Activated B cell treated with CpG ODN at 0.5 μM for 24 hours (primary cell): ENCODE measurements at places on chromosomes 2 and 18. TPM values are rescaled to one million over a fixed set of nuclear protein-coding genes. Genes with fewer than 3 reads are reported as not detected.

- H3K27ac ChIP-seq, result no peak overlapping the region
- DNase-seq, result no peak
- H3K4me1 ChIP-seq, result peaks cover 41% of the 10 kb centered on the region
- no peak overlapping the region for H3K4me3 ChIP-seq
- no peaks in the 10 kb centered on the region for H3K27me3 ChIP-seq
- H3K36me3 ChIP-seq, result no peaks in the 10 kb centered on the region
These were observed 124.9 kb downstream of the PLB1 start for GRCh38 chr2:28620801-28621171.

GRCh38 chr18:48675352-48675761 is 136.5 kb downstream of the CTIF start:
- no peak overlapping the region for H3K4me3 ChIP-seq
- H3K27me3 ChIP-seq, result no peaks in the 10 kb centered on the region
- H3K36me3 ChIP-seq, result peaks cover 11% of the 10 kb centered on the region

GRCh38 chr18:3791238-3791637 is 341.3 kb downstream of the TGIF1 start:
- no peak for DNase-seq
- H3K4me3 ChIP-seq, result no peak overlapping the region
- no peak overlapping the region for H3K27ac ChIP-seq
- no peaks in the 10 kb centered on the region for H3K4me1 ChIP-seq

DNA sequence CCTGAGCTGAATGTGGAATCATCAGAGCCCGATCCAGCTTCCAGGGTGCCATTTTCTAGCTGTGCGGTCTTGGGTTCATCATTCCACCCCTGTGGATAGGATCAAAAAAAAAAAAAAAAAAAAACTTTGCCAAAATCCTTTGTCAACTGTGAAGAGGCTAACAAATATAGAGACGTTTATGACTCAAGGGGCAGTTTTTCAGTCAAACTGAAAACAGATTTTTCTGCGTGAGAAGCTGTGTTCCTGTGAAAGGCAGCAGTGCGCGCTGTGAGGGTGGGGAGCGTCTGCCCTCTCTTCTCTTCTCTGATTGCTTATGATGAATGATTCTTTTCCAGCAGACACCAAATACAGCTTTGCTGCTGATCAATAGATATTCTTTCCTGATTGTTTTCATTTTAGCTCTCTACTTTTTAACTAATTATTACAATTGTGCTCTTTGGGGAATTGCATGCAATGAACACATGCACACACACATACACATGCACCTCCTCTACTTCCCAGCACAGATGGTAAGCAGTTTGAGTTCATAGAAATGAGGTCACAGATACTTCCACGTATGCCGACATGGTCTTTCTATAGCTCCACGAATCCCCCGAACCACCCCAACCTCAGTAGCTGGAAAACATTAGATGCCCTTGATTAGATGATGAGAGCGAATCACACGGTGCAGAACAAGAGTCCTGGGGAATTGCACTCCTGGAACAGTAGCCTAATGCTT is 175.4 kb downstream of the NRP2 start:
- H3K36me3 ChIP-seq, result no peaks in the 10 kb centered on the region
- no peak for DNase-seq
- H3K27ac ChIP-seq, result no peak overlapping the region
- no peak overlapping the region for H3K4me3 ChIP-seq
- peaks cover 4% of the 10 kb centered on the region for H3K4me1 ChIP-seq

- H3K27me3 ChIP-seq, result peaks cover 4% of the 10 kb centered on the region
- H3K4me1 ChIP-seq, result no peaks in the 10 kb centered on the region
- H3K27ac ChIP-seq, result no peak overlapping the region
- no peak overlapping the region for H3K4me3 ChIP-seq
These were observed 154.3 kb upstream of the FN1 start for GRCh38 chr2:215590010-215590745.

GRCh38 chr2:121659933-121660332 is 10.7 kb upstream of the CLASP1 start:
- no peaks in the 10 kb centered on the region for H3K27me3 ChIP-seq
- peaks cover 9% of the 10 kb centered on the region for H3K36me3 ChIP-seq
- DNase-seq, result no peak
- H3K27ac ChIP-seq, result no peak overlapping the region

SOCS6 gene
- total RNA-seq, result 1.1 and 1.6 TPM in 2 replicates

LIMS3 gene
- total RNA-seq, result 0.24 TPM in 1 of 2 replicates, not detected in the other

GRCh38 chr18:55306359-55307024 is 281.5 kb downstream of the TCF4 start:
- H3K27ac ChIP-seq, result peak overlapping the region; percentile 41
- peaks cover 92% of the 10 kb centered on the region for H3K4me1 ChIP-seq
- H3K27me3 ChIP-seq, result no peaks in the 10 kb centered on the region
- DNase-seq, result no peak
- H3K36me3 ChIP-seq, result peaks cover 48% of the 10 kb centered on the region

DNA sequence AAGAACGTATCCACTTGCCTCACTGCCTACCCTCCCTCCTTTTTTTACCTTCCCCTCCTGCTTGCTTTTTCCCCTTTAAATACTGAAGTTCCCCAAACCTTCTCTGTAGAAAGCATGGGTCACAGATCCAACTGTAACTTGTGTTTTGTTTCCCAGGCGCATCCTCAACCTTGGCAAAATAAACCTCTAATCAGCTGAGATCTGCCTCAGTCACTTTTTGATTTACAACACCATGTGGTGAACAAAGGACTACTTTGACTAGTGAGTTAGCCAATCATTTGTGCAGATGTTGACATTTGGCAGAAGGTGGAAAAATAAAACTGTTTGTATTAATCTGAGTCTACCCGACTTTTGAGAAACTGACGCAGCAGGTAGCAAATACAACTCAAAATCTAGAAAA is 23.3 kb upstream of the MCM6 start:
- H3K27ac ChIP-seq, result no peak overlapping the region
- H3K36me3 ChIP-seq, result peaks cover 24% of the 10 kb centered on the region
- H3K4me1 ChIP-seq, result no peaks in the 10 kb centered on the region
- H3K27me3 ChIP-seq, result no peaks in the 10 kb centered on the region

DNA sequence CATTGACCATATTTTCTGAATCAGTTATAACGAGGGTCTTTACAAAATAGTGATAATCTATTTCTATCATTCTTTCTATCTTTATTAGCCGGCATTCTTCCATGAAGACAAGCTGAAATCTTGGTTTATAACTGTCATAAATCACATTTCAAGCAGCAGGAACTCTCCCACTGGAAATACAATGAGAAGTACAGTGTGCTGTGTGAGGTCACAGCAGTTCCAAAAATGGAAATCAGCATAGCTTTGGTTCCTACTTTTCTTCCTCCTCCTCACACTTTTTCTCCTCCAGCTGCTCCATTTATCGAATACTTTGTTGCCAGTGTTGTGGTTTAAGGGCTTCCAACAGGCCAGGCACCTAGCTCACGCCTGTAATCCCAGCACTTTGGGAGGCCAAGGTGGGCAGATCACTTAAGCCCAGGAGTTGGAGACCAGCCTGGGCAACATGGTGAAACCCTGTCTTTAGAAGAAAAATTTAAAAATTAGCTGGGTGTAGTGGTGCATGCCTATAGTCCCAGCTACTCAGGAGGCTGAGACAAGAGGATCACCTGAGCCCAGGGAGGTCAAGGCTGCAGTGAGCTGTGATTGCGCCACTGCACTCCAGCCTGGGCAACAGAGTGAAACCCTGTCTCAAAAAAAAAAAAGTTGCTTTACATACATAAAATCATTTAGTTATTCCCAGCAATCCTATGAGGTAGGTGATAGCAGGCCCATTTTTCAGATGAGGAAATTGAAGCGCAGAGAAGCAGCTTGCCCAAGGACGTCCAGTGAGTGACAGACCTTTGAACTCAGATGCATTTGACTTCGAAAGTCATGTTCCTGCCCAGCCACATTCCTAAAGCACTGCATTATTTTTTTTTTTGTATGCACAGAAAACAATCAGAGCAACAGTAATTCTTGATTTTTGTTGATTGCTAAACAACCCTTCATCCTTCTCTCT is 34.0 kb upstream of the GPR55 start:
- H3K27ac ChIP-seq, result no peak overlapping the region
- DNase-seq, result no peak
- H3K27me3 ChIP-seq, result peaks cover 30% of the 10 kb centered on the region
- H3K36me3 ChIP-seq, result no peaks in the 10 kb centered on the region

GRCh38 chr2:88199912-88200682 is 30.0 kb downstream of the THNSL2 start:
- no peak overlapping the region for H3K27ac ChIP-seq
- peaks cover 11% of the 10 kb centered on the region for H3K4me1 ChIP-seq
- H3K27me3 ChIP-seq, result peaks cover 58% of the 10 kb centered on the region
- H3K4me3 ChIP-seq, result peak overlapping the region; percentile 8
- DNase-seq, result no peak
- no peaks in the 10 kb centered on the region for H3K36me3 ChIP-seq

SULT1C2 gene
- not detected in 2 replicates for total RNA-seq

DNA sequence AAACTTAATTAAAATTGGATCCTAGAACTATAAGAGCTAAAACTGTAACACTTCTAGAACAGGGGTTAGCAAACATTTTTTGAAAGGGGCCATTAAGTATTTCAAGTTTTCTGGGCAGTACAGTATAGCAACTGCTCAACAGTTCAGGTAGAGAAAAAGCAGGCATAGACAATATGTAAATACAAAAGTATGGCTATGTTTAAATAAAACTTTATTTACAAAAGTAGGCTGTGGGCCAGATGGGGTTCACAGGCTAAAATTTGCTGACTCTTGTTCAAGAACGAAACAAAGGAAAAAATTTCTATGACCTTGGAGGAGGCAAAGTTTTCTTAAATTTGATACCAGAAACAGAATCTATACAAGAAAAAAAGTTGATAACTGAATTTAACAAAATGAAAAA is 114.5 kb downstream of the MEMO1 start:
- peaks cover 74% of the 10 kb centered on the region for H3K36me3 ChIP-seq
- no peak for DNase-seq
- no peak overlapping the region for H3K27ac ChIP-seq
- H3K27me3 ChIP-seq, result no peaks in the 10 kb centered on the region

SNORC gene
- total RNA-seq, result 0.88 and 2.1 TPM in 2 replicates

DNA sequence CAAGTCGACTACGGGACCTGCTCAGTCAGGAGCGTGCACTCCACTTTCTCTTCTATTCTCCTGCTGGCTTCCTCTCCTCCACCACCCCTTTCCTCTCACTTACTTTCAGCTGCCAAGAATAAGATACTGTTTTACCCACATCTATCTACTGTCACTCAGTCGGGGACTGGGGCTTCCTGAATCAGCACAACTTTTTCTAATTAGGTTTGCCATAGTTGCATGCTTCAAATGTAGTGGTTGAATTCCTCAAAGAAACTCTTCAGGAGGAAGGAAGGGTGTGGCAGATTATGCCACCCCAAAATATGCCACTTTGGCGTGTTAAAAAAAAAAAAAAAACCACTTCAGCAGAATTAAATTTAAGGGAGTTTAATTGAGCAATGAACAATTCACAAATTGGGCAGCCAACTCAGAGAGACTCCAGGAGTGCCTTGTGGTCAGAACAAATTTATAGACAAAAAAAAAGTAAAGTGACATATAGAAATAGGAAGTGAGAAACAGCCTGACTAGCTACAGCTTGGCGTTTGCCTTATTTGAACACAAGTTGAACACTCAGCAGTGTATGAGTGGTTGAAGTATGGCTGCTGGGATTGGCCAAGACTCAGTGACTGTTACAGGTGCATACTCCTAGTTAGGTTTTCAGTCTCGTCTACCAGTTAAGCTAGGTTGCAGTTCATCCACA is 32.5 kb upstream of the RMDN2 start:
- H3K27me3 ChIP-seq, result no peaks in the 10 kb centered on the region
- DNase-seq, result no peak
- H3K4me1 ChIP-seq, result peaks cover 39% of the 10 kb centered on the region
- H3K36me3 ChIP-seq, result no peaks in the 10 kb centered on the region

DNA sequence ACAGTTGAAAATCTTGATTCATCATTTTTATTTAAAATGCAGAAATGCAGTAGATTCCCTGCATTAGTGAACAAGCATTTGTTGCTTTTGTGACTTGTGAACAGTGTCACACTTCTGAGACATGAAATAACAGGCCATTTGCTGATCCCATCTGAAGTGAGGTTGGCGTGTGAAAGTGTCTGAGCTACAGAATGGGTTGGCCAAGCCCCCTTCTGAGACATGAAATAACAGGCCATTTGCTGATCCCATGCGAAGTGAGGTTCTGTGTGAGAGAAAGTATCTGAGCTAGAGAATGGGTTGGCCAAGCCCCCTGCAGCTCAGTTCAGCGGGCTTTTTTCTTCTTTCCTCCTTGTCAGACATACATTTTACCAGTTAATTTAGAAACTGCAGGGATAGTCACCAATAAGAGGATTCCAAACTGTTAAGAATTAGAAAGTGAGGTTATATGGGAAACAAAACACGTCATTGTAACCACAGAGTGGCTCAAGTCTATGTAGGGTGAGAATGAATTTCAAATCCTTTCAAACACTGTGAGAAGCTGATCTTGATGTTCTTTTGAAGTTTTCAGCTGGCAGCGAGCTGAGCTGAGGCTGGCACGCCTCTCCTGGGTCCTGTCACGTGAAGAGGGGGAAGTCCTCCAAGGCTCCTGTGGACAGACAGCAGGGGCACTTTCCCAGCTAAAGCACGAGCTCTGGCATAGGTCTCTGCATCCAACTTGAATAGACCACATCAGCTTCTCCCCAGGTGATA is 339.2 kb upstream of the SALL3 start:
- H3K36me3 ChIP-seq, result no peaks in the 10 kb centered on the region
- H3K4me3 ChIP-seq, result no peak overlapping the region
- H3K27ac ChIP-seq, result no peak overlapping the region
- no peaks in the 10 kb centered on the region for H3K27me3 ChIP-seq
- DNase-seq, result no peak
- H3K4me1 ChIP-seq, result peaks cover 11% of the 10 kb centered on the region

LYPD6 gene
- not detected in 2 replicates for total RNA-seq

ACP1 gene
- total RNA-seq, result 80.1 and 81.8 TPM in 2 replicates

GRCh38 chr2:165958313-165958960 is 4.9 kb upstream of the TTC21B start:
- no peaks in the 10 kb centered on the region for H3K27me3 ChIP-seq
- H3K4me3 ChIP-seq, result no peak overlapping the region
- H3K4me1 ChIP-seq, result peaks cover 11% of the 10 kb centered on the region
- H3K27ac ChIP-seq, result no peak overlapping the region
- no peaks in the 10 kb centered on the region for H3K36me3 ChIP-seq

- H3K4me1 ChIP-seq, result peaks cover 4% of the 10 kb centered on the region
- no peaks in the 10 kb centered on the region for H3K36me3 ChIP-seq
- DNase-seq, result no peak
- peaks cover 24% of the 10 kb centered on the region for H3K27me3 ChIP-seq
- H3K4me3 ChIP-seq, result no peak overlapping the region
- H3K27ac ChIP-seq, result no peak overlapping the region
These were observed 725 bp downstream of the FIGN start for GRCh38 chr2:163734881-163735684.

FOXI3 gene
- total RNA-seq, result not detected in 2 replicates

GRCh38 chr2:226125176-226125883 is 674.3 kb downstream of the IRS1 start:
- no peaks in the 10 kb centered on the region for H3K36me3 ChIP-seq
- H3K4me3 ChIP-seq, result no peak overlapping the region
- DNase-seq, result no peak
- H3K27ac ChIP-seq, result no peak overlapping the region
- no peaks in the 10 kb centered on the region for H3K4me1 ChIP-seq

DNA sequence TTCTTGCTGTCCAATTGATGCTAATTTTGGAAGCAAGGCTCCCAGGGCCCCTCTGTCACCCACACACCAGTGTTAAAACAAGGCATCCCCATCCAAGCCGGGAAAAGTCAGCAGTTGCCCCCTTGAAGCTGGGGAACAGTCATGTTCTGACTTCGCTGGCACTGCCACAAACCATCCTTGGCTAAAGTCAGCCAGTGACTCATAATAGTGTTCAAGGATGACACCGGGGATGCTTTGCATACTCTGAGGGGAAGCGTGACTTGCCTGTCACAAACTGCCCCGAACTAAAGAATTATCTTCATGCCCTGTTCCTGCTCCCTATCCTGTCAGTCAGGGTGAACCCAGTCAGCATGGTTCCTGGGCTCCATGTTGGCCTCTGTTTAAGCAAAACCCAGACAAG is 37.0 kb downstream of the TGFA start:
- H3K4me3 ChIP-seq, result no peak overlapping the region
- peaks cover 12% of the 10 kb centered on the region for H3K4me1 ChIP-seq
- H3K27me3 ChIP-seq, result no peaks in the 10 kb centered on the region
- H3K36me3 ChIP-seq, result no peaks in the 10 kb centered on the region
